Stimulated activated CD4-positive, alpha-beta T cell treated with anti-CD3 and anti-CD28 coated beads, Interleukin-4, amount 100 ng/mL, for 1 hour (primary cell): ENCODE measurements at places on chromosomes 7 and 10.
A peak's percentile ranks its signal among the peaks of the same experiment; 100 is the strongest.

- peak; percentile 39 for DNase-seq
These were observed 35.9 kb upstream of the AP5Z1 start for GRCh38 chr7:4739528-4739992.

DNA sequence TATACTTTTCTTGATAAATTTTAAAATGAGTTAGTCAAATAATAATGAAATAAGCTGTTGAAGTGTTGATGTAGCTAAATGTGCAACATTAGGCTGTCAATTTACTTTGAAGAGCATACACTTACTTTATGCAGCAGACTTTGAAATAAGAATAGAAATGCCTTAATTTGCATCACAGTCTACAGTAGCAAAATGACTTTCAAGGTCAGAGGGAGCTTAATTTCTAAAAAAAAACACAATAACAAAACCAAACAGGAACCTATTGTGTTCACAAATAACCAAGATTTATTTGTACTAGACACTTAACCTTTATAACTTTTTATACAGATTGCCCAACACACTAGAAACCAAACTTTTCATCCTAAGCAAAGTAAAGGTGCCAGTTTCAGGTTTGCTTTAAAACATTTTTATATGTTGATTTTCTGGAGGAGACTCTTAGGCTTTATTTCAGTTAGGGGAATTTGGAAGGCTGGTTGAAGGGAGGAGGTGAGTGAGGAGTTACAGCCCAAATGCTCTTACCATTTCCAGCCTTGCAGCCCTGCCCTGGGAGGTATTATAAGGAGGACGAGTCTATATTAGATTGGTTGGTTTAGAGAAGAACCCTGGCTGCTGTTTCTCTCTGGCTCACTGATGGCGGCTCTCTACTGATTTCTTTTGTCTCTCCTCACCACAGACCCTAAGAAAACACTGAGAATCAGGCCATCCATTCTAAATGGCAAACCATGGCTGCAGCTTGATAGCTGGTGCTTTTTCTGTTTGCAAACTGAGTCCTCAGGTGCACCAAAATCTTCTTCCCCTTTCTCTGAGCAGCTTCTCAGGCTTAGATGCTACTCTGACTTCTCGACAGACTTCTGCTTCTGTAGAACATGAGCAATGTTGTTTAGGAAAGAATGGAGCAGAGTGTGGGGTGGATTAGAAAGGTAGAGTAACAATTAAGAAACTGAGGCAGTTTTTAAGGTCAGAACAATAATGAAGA lies 55.2 kb upstream of the RPA3 start:
- DNase-seq = no peak

- no peak for DNase-seq
These were observed 88.6 kb downstream of the SEC23IP start for GRCh38 chr10:119980956-119981750.

GRCh38 chr7:15332956-15333355 lies 228.9 kb downstream of the AGMO start:
- no peak for DNase-seq
